HEK293T (cell line): ENCODE measurements at places on chromosomes 1 and 21.

- no peak for DNase-seq
Measured at GRCh38 chr1:22323141-22323845, 128.4 kb upstream of the ZBTB40 start.

GRCh38 chr1:216457356-216457755, 34.1 kb upstream of the USH2A start:
- no peak for DNase-seq

DNA sequence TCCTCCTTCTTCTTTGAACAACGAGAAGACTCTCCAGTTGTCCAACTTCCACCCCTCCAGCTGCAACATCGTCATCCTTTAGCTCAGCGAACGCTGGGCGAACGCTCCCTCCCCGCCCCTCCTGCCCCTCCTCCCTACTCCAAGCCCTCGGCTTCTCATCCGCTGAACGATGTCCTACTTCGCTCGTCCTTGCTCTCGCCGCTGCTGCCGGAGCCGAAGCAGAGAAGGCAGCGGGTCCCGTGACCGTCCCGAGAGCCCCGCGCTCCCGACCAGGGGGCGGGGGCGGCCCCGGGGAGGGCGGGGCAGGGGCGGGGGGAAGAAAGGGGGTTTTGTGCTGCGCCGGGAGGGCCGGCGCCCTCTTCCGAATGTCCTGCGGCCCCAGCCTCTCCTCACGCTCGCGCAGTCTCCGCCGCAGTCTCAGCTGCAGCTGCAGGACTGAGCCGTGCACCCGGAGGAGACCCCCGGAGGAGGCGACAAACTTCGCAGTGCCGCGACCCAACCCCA, at the start of gene BCAN:
Gene BCAN, plus strand, starts transcription at position 357 of the 504 bp plus-strand sequence. CDS start 3,938 bp downstream, outside the sequence.
- peak; percentile 80 for DNase-seq

DNA sequence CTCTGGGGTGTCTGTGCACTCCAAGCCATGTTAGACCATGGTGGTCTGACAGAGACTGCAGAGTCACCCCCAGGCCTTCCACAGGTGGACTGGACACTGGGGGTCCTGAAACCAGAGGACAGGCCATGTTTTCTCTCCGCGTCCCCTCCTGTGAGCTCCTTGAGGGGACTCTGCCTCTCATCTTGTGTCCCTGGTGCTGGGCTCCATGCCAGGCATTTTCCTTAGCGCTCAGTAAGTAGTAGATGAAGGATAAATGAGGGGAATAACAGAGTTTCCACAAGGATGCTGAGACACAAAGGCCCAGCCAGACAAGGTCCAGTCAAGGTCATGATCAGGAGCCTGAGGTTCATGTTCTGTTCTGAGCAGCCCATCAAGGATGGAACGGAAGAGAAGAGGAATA, 57.4 kb downstream of the FAM163A start:
- no peak for DNase-seq

DNA sequence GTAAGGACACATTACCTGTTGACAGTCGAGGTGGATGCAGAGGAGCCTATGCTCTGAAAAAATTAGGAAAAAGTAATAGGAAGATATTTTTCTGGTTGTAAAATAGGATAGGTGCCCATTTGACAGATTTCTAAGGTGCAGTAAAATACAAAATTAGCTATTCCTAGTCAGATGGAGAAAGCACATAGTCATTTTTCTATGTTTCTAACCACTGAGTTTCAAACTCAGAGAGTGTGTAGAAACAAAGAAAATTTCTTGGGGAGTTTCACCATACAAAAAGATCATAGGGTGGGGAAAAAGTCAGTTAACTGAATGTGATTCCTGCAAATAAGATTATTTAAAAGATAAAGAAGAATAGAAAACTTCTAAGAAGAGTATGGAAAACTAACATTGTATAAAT, 666.9 kb downstream of the KCNT2 start:
- DNase-seq, result no peak

DNA sequence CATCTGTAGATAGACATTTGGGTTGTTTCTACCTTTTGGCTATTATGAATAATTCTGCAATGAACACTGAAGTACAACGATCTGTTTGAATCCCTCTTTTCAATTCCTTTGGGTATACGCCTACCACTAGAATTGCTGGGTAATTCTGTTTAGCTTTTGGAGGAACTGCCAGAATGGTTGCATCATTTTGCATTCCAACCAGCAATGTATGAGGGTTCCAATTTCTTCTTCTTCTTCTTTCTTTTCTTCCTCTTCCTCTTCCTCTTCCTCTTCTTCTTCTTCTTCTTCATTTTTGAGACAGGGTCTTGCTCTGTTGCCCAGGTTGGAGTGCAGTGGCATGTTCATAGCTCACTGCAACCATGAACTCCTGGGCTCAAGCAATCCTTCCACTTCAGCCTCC, 13.8 kb upstream of the THEM5 start:
- no peak for DNase-seq

DNA sequence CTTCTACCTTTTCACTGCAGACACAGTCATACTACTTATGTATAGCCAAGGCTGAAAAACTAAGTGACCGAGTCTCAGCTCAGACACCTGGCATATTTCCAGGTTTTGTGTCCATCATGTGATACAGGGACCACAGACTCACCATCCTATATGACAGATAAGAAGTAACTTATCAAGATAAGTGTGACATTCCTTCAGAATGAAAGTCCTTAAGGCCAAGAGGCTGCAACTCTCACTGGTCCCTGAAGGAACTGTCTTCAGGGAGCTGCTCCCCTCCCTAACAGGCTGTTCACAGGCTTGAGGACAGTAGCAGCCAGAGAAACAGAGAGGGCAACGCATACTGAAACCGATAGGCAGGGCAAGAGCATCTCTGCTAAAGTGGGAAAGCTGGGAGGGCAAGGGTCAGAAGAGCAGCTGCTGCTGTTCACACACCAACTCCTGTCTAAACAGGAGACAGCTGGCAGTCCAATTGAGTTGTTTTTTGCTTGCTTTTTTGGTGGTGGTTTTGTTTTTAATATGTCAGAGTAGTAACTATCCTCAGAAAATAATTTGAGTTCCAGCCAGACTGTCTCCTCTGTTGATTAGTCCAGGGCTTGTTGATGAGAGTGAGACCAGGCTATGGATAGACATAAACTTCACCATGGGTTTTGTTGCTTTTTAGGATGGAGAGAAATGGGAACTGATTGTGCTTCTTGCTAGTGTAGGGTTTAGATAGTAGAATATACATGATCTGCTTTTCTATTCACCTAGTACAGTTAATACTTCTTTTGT, 67.7 kb downstream of the MACF1 start:
- no peak for DNase-seq

DNA sequence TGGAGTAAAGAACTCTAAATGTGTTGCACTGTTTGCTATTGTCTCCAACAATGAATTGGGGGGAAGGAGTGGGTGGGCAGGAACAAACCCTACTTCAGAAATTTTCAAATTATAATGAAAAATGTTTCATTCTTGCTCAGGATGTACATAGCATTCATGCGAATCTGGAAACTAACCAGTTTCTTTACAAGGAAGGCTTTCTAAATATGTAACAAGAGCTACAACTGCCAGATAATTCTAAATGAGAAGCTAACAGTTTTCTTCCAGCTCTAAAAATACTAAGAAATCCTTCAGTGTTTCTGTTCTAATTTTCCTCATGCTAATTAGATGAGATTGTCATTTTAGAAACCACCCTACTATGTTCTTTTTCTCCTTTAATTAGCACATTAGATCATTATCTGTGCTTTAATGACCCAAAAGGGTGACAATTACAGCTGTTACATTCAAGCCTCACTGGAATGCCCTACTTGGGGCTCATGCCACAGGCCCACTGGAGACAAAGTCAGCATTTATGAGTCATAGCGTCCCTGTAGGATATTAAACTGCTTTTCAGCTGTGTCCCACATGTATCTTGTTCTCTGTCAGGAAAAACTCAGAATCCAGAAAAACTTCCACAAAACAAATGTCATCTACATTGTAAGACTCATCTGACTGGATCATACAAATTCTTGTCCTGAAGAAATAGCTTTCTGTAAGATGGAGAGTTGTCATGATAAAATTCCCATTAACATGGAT, 804.6 kb upstream of the CXADR start:
- no peak for DNase-seq

DNA sequence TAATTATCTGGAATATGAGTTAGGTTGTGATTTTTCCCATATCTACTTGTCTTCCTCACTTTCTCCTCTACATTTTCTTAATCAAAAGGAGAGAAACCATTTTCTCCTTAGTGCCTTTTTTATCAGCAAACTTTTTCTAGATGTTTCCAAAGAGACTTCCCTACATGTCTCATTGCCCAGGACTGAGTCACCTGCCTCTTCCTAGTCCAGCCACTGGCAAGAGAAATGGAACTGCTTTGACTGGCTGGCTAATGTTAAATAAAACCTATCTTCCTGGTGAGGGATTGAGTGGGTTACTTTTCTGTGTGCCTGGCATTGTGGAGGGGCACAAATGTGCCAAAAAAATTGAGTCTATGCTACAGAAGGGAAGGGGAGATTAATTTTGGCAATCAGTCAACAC, 52.1 kb upstream of the CD5L start:
- no peak for DNase-seq

GRCh38 chr1:244409701-244410100, 42.0 kb downstream of the ADSS2 start:
- no peak for DNase-seq

DNA sequence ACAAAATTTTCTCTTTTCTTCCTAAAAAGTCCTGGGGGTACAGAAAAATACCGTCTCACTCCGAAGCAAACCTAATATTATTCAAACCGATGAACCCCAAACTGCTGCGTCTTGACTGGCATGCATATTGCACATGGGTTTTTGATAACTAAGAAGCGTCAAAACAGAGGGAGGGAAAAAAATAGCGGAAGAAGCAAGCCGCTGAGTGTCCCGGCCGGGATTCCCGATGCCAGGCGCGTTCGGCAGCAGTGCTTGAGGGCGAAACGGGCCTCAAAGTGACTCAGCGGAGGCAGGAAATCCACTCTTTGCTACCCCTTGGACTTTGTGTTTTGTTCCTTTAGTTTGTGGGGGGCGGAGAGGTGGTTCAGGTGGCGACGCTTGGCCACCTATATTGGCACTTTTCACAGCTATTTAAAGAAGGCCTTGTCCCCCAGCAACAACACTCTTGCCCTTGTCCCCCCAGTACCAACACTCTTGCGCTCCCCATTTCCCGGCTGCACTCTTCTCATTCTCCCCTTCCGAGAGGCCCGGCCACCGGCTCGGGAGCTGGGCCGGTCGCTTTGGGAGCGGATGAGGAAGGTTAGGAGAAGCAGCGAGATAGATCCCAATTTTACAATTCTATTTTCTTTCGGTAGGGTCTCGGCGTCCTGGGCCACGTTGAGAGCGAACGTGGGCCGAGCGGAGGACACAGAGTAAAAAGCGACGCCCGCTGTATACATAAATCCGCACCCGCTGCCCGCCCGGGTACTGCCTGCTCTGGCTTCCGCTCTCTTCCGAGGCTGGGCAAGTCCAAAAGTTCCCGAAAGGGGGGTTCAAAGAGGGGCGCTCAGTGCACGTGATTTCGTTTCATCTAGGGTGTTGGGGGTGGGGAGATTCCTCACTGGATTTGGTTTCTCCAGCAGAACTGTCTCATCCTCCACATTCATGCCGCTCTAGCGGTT, 2.5 kb downstream of the LMX1A start:
- DNase-seq, result no peak

GRCh38 chr21:34800797-34801518, 132.2 kb downstream of the CLIC6 start:
- no peak for DNase-seq

DNA sequence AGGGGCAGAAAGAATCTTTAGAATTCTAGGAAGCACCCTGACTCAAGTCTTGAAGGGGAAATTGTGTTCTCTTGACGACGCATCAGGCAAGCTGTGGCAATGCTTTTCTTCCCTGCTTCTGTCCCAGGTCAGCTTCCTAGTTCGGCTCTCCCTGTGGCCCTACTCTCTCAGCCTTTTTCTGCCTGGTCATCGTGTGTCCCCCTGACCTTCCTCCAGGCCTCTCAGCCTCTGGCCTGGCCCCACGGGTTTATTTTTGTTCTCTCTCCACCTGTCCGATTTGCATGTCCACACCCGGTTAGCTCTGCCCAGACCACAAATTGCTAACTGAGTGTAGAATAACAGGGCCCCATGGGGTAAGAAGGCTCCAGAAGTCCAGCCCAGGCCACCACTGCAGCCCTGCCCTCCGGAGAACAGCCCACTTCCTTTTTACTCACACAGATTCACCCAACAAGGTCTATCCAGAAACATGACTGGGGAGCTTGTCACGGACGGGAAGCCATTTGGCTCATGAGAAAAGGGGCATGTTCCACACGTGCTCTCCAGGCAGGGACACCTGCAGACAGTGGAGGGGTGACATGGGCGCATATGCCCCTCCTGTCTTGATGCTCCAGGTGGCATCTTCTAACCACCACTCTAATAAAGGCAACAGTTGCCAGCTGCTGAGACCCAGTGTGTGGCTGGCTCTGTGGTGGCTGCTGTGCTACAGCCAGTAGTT, 9.8 kb downstream of the KCNN3 start:
- DNase-seq, result no peak

- no peak for DNase-seq
Measured at GRCh38 chr1:246526915-246527314, 19.8 kb upstream of the SMYD3 start.

- no peak for DNase-seq
Measured at GRCh38 chr1:19656780-19657466, 7.8 kb upstream of the HTR6 start.

- no peak for DNase-seq
Measured at GRCh38 chr1:78958711-78959110, 47.8 kb downstream of the ADGRL4 start.

DNA sequence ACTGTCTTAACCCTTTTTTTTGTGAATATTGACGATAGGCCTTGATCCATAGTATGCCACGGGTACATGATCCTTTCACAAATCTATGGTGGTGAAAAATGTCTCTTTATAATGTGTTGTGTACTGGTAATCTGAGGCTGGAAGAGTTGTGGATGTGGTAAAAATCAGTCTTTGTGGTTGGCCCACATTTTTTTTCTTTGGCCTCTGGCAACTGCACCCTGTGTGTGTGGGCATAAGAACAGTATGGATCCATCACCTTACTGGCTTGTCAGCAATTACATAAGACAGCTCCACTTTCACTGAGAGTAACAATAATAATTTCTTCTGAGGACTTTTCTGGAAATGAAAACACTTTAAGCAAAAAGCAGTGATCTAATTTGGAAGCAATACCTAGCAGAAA, 101.6 kb downstream of the GABPA start:
- no peak for DNase-seq

- DNase-seq, result peak; percentile 76
Measured at GRCh38 chr1:119286587-119287181, 81.9 kb upstream of the HAO2 start.
